LoVo (cell line): ENCODE measurements at places on chromosomes 12 and 14.

- DNase-seq = no peak
These were observed 866.7 kb upstream of the TMEM132C start for GRCh38 chr12:127400221-127400620.

DNA sequence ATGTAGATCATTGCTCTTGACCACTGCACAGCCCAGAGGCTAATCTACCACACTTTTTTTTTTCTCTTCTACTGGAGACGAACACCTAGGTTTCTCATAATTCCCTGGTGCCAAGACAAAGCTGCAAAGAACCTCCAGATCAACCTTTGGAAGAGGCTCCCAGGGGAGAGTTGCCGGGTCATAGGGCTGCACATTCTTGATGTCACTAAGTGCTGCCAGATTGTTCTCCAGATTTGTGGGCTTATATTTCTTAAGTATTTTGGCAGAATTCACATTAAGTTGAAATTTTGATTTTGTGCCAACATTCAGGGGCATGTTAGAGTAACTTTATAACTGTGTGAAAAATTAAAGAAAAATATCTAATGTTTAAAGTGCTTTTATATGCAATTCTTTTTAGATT lies 13.5 kb upstream of the PDZRN4 start:
- DNase-seq = no peak

DNA sequence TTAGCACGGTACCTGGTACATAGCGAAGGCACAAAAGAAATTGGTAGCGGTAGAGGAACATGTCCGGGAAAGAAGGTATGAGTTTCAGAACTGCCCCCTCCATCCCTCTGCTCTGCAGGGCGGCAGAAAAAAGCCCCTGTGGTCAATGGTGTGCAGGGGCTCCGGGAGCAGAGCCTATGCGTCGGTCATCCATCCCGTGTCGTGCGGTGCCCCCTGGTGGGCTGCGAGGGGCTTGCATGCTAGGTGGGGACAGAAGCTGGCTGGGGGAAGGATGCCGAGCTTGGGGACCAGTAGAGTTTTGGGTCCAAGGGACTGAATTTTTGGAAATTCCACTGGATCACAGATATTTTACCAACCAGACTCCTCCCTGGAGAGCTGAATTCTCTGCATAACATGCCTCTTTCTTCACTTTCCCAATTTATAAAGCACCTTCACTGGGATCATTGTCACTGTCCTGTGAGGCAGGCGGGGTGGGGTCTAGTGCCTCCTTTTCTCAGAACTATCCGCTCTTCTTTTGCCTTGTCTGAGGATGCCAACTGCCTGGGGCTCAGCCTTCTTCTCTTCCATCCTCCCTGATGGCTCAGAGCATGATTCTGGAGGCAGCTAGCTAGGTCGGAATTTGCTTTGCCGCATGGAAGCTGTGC lies 148.7 kb downstream of the SMOC1 start:
- DNase-seq = peak; percentile 47

DNA sequence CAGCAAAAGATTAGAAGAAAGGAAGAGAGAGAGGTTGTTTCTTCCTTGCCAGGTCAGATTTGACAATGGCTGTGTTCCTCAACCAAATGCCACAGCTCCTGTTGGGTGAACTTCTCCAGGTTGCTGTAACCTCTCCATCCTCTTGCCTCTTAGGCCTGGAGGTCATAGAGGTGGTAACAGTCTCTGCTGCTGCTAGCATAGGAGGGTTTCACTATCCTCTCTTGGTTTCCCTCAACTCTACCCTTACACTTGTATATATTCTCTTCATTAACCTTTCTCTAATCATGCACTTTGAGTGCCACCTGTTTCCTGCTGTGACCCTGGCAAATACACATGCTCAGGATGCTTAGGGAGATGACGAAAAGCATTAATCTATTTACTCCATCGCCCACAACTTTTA lies 67.7 kb upstream of the HIF1A start:
- no peak for DNase-seq

- peak; percentile 69 for DNase-seq
These were observed 13.5 kb downstream of the PHLDA1 start for GRCh38 chr12:76018111-76018510.

DNA sequence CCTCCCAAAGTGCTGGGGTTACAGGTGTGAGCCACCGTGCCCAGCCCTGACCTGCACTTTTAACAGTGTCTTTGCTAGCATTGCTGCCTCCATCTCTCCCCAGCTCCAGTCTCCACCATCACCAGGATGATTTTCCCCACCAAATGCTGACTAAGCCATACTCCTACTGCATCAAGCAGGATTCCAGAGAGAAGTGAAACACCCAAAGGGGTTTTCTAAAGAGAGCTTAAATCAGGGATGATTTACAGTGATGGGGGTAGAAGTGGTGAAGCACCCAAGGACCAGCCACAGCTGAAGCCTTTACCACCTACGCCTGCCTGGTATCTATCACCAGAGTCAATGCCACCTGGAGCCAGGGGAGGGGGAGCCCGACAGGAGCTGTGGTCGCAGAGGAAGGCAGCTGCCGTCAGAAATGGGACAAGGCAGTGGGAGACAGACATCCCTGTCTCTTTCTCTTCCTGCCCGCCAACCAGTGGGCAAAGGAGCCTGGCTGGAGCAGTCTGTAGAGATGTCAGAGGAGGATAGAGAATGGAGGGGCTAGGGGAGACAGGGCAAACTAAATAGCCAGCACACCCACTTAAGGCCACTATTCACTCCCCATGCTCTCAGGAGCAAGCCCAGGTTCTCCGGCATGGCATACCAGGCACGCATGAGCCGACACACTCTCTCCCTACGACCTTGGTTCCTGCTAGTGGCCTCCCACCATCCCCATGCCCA lies 22.4 kb upstream of the CD9 start:
- no peak for DNase-seq

DNA sequence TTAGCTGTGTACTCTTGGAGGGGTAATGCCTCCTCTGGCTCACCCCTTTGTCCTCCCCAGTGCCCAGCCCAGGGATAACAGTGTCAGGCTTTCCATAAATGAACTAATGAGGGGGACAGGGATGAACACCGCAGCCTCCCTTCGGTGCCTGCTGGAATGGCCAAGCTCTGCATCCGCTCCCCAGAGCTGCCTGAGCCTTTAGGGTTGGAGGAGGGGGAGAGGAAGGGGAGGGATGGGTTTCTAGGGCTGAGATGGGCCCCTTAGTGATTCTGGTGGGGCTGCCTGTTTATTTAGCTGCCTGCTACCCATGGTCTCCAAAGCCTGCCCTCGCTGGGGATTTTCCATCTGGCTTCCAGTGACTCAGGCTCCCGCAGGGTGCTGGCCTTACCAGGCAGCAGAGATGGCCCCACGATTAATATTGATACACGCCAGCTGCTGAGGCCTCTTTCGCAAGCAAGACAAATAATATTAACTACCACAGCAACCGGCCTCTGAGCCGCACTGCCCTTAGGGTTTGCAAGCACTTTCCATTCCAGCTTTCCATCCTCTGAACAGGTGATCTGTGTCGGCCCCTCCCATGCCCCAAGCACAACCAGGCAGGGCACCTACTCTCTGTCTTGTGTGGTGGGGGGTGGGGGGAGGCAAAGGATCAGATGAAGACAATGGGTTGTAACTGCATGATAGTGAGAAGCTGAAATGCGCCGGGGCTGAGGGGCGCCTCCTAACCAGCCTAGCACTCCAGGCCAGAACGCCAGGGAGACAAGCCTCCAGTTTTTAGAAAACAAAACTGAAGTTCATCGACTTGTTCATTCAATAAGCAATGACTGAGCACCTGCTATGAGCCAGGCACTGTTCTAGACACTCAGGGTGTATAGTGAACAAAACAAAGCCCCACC lies 56.7 kb downstream of the C14orf132 start:
- DNase-seq = no peak

DNA sequence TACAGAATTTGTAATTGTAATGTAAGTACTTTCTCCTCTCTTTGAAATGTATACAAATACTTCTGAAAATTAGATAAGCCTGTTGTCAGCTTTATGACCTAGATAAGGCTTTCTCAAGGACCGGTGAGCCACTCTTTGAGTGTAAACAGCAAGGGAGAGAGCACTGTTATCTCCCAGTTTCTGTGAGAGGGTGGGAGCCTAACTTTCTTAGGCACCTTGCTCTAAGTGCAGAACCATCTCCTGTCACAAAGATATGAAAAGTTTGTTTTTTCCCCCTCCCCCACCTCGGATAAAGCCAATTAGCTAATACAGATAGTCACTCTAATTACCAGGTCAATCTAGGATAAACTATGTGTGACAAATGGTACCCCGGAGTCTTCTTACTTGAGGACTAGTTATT lies 35.8 kb downstream of the CAPS2 start:
- no peak for DNase-seq
